ENCODE measurements at places on chromosomes 1 and 21.
A peak's percentile ranks its signal among the peaks of the same experiment; 100 is the strongest.

- peak; percentile 97 for DNase-seq
Measured at GRCh38 chr1:34876406-34876805, 16.9 kb upstream of the SMIM12 start.

GRCh38 chr21:43031121-43031619 lies 44.5 kb downstream of the CBS start:
- DNase-seq: no peak

DNA sequence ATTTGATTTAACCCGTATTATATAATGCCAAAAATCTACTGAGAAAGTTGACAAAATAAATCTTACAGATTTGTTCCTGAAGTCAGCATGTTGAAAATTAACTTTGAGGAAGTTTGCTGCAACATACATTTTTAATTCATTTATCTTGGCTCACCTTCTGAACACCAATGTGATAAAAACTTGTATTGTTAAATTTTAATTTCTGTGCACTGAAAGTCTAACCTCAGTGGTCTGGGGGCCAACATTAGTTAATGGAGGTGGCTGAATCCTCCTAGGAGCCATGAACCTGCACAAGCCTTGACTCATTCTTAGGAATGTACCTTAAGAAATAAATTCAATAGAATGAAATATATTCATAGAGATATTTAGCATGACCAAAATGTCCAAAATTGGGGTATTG lies 95.3 kb downstream of the ADSS2 start:
- no peak for DNase-seq

- no peak for DNase-seq
Measured at GRCh38 chr1:70195342-70195741, 10.0 kb downstream of the LRRC40 start.

DNA sequence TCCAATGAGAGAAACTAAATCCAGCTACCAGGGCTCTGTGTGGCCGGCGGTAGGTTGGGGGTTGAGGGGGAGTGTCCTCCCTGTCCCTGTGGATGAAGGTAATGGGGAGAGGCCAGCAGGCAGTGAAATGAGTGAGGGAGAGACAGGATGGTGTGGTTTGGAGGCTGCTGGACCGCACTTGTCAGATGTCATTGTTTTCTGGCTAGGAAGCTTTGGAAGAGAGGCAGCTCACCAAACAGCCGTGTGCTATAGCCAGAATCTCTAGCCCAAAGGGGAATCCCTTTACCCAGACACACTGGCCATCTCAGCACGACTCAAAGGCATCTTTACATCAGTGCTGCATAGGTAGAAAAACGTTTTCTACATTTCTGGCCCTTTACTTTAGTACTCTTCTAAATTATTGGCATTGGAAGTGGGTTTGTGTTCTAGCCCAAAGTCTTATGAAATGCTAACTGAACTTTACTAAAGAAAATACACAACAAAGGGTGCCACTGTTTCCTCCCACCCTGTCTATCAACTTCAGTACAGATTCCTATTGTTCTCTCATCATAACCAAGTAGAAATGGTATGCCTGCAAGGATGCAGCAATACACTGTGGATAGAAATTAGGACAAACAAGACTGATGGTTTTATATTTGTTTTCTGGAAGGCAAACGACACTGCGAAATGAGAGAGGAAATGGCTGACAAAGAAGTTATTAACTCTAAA lies 95.9 kb upstream of the COA6 start:
- peak; percentile 58 for DNase-seq

DNA sequence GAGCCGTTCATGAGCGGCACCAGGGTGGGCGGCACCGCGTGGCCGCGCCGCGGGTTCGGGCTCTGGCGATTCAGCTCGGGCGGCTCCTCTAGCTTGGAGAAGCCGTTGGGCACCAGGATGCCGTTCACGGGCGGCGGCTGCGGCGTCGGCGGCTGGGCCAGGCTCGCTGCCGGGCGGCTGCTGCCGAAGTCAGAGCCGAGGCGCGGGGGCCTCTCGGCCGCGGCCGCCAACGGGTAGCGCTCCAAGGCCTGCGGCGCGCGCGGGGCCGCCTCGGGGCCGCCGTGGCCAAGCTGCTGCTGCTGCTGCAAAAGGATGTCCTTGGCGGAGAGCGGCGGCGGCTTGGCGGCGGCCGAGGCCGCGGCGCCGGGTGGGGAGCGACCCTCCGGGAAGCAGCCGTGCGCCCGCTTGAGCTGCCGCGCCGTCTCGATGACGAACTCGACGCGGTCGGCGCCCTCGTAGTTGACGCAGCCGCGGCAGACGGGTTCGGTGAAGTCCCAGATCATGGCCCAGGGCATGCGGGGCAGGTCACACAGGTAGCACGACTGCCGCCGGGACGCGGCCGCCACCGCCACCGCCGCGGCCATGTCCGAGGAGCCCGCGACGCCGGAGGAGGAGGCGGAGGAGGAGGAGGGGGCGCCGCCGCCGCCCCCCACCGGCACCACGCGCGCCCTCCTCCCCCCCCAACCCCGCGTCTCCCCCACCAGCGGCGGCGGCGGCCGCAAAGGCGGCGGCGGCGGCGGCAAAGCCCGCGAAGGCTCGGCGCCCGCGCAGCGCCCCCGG lies 877 bp downstream of the IRF2BP2 start:
- peak; percentile 47 for DNase-seq

DNA sequence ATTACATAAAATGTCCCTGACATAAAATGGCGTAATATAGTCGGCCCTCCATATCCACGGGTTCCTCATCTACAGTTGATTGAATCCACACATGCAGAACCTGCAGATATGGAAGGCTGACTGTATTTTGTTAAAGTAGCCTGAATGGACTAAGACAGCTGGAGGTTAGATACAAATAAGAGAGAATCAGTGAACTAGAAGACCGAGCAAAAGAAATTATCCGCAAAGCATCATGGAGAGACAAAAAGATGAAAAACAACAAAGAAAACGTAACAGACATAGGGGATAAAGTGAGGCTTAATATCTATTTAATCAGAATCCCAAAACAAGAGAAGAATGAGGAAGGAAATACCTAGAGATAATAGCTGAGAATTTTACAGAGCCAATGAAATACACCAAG lies 20.3 kb downstream of the LTN1 start:
- no peak for DNase-seq

DNA sequence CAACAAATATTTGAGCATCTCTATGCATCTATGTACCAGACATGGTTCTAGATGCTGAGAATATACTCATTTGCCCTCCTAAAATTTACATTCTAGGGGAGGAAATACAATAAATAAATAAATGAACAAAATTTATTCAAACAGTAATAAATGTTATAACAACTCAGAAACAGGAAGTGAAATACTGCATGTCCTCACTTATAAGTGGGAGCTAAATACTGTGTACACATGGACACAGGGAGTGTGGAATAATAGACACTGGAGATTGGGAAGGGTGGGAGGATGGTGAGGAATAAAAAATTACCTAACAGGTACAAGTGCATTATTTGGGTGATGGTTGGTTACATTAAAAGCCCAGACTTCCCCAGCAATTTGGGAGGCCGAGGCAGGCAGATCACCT lies 4.3 kb downstream of the COA7 start:
- no peak for DNase-seq

DNA sequence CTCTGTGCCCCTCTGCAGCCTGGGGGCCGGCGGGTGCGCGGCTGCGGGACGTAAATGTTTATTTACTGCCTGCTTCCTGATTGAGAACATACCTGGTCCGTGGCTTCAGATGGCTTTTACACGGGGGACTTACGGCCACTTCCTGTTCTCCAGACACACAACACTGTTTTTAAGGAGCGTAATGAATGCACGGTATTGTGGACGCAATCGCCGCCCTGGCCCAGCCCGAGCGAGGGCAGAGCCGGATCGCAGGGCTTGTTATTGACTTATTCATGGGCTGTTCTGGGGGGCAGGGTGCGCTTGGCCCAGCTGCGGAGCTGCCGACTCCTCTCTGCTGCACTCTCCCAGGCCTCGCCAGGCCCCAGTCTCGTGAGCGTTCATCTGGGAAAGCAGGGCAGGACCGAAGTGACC lies 52.8 kb upstream of the ACTRT2 start:
- no peak for DNase-seq

DNA sequence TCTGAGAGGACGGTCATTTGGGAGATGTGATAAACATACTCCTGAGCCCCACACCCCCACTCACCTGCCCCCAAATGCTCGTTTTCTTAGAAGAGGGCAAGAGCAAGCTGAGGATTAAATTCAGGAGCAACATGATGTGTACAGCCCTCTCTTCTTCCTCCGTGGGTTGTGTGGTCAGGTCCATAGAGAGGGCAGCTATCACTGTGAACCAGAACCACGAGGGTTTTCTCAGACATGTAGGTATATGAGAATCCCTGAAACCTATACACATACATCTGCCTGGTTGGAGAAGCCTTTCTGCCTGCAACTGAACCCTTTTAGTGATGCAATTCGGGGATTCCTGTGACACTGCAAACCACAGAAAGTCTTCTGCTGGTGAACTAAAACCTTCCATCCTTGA lies 38.9 kb downstream of the PGM1 start:
- no peak for DNase-seq

Measured in cerebellar cortex (tissue), 1 donor.